ENCODE measurements at places on chromosomes 5 and 9.

DNA sequence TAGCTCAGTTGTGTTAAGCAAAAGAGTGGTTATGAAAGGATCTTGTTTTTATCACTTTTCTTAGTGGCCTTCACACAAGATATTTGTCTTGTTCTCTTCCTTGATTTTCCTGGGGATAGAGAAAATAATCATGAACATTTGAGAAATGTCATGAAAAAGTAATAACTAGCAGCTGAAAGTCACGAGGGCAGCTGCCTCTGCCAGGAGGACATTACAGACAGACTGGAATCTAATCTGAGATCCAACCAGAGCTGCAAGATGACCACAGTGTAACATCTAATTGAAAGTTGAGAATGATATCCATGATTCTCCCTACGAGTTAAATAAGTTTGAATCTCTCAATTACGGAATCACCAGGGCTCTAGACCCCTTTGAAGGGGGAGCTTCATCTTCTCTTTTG, 274.9 kb downstream of the ARHGAP26 start:
- DNase-seq = no peak

GRCh38 chr9:125747765-125748445, 732 bp downstream of the PBX3 start:
- DNase-seq = no peak

GRCh38 chr9:129370770-129371169, 192.7 kb upstream of the IER5L start:
- DNase-seq = no peak

DNA sequence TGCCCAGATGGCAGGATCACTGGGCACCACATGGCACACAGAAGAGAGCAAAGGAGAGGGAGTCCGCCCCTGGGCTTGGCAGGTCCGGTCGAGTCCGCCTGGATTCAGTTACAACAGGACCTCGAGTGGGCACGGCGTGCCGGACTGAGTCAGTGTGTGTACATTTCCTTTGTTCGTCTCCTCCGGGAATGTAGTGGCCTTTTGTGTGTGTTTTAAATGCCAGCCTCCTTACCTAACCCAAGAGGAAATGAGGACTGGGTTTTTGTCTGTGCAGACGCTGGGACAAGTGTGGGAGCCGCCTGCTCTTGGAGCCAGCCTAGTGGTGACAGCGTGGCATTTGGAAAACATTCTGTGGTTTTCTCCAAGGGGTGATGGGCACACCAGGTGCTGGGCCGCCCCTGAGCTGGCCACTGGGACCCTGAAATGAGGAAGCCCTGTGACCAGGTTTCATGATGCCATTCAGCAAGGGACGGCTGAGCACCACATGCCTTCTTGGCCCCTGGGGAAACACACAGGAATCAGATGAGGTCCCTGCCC, 9.6 kb downstream of the NEK6 start:
- DNase-seq = no peak

DNA sequence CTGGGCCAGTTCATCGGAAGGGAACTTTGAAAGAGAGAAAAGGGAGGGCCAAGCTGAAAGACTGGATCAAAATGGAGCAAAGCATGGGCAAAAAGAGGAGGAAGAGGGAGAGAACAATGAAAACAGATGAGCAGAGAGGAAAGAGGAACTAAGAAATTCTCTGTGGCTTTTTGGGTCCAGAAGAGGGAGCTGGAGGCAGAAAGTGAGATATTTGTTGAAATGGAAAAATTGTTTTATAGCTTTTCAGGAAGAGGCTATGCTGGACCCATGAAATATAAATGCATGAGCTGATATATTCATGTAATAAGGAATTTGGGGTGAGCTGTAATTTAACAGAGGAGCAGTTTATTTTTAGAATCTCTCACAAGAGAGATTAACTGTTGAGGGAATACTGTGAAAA, 457.3 kb downstream of the DMAC1 start:
- DNase-seq = no peak

- no peak for DNase-seq
Observed at GRCh38 chr5:78554670-78555069, 93.9 kb downstream of the LHFPL2 start.

Data from stimulated activated naive CD4-positive, alpha-beta T cell (primary cell).